ENCODE measurements at places on chromosomes 5 and 9.

- DNase-seq, result no peak
These were observed 34.1 kb upstream of the CPLANE1 start for GRCh38 chr5:37283214-37283820.

DNA sequence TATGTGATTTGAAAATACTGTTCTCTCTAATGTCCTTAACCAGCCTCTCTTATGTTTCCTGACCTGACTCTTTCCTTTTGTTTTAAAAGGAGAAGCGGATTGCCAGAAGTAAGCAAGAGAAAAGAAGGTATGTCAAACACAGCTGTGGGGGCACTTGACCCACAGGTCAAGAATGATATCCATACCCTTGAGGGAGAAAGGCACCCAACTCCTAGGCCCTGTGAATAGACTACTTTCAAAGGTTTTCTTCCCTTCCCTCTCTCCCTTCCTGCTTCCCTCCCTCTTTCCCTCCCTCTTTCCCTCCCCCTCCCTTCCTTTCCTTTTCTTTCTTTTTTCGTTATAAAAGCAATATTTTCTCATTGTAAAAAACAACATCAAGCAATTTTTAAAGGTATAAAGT is 306.8 kb downstream of the TRPM3 start:
- no peak for DNase-seq

GRCh38 chr5:111133436-111133751 is 41.2 kb downstream of the WDR36 start:
- no peak for DNase-seq

DNA sequence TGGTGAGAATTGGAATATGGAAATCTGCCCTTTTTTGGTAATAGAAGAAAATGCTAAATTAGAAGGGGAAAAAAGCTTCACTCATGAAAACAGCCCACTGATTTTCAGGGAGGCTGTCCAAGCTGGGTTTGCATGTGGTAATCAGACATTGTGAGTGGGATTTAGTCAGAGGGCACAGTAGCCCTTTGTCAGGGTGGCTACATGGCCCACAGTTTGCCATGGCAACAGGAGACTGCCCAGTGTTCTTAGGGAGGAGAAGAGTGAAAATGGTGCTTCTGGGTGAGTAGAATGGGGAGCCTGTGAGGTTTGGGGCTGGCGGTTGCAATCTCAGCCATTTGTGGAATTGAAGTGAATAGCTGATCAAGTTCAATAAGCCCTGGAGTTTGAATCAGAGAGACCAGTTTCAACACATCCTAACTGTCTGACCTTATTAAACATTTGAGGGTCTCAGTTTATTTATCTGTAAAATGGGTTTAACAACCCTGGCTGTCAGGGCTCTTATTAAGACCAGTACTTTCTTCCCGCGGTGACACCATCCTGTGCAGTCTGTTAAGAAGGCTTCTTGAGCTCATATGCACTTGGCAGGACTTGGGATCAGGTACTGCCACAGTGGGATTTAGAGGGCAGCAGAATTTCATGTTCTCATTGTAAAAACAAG is 107.6 kb upstream of the TNC start:
- no peak for DNase-seq

DNA sequence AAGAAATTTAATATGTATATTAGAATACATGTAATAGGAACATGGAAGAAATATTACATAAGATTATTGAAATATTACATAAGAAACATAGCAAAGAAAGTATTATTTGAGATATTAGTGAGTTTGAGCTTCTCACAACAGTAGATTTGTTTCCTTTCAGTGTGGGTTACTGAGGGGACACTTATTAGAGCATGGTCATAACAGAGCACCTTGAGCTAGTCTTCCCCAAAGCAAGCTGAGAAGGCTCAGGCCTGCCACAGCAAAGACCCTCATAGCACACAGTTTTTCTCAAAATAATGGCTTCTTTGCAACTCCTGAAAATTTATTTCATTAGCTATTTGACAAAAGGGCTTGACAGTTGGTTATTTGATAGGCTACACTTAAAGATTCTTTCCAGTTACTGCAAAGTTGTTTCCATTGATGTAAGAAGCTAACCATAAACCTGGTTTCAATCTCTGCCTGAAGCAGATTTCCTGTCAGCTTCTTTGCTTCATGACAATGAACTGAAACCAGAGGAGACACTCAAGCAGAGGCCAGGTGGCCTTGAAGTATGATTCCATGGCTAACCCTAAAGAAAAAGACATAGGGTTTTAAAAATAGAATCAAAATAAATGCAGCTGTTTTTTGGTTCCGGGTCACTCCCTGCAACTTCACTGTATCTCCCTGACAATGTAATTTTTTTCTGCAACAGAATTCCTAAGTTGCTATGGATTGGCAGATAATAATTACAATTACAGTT is 68.6 kb downstream of the ERMP1 start:
- DNase-seq, result no peak

DNA sequence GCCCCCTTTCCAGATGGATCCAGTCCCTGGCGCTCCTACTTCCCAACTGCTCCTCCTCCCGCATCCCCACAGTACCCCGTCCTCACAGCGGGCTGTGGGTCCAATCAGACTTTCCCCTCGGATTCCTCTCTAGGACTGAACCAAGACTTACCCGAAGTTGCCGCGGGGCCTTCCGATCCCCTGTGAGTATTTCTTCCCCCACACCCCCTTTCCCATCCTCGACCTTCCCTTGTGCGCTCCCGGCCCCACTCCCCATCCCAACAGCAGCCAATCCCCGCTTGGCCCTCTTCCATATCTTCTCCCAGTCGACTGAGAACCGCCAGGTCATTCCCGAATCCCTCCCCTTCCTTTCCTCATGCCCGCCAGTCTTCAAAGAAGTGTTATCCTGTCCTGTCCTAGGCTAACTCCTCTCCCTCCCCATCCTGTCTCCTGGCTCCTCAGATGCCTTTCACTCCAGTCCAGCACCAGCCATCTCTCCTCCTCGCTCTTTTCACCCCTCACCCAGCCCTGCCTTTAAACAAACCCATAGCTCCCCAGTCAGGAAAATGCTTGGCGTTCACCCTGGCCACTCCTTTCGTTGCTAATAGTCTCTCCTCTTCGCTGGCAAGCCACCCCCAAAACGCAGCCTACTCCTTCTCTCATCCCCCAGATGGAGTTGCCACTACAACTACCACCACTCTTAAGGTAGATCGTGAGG is 646 bp downstream of the SWI5 start:
- no peak for DNase-seq

GRCh38 chr5:151079838-151080612 is 809 bp downstream of the TNIP1 start:
- DNase-seq, result no peak

- no peak for DNase-seq
These were observed 105.9 kb downstream of the UNC13B start for GRCh38 chr9:35267710-35268109.

DNA sequence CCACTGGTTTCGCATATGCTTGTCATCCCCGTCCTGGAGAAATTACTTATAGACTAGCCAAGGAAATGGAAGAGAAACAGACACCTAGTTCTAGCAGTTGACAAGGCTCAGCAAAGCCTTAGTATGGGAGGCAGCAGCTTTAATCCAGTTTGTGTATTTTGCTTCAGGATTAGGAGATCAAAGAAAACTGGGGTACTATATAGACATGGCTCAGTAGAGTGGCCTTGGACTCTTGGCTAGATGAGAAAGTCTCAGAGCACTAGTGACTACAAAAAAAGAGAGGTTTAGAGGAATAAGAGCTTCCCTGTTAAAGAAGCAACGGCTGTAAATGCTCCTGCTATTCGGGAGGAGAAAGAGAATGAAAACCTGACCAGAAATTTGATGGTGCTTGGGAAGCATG is 349.1 kb downstream of the CTNND2 start:
- DNase-seq, result no peak

GRCh38 chr9:120259100-120259499 is 320.9 kb downstream of the CDK5RAP2 start:
- no peak for DNase-seq

DNA sequence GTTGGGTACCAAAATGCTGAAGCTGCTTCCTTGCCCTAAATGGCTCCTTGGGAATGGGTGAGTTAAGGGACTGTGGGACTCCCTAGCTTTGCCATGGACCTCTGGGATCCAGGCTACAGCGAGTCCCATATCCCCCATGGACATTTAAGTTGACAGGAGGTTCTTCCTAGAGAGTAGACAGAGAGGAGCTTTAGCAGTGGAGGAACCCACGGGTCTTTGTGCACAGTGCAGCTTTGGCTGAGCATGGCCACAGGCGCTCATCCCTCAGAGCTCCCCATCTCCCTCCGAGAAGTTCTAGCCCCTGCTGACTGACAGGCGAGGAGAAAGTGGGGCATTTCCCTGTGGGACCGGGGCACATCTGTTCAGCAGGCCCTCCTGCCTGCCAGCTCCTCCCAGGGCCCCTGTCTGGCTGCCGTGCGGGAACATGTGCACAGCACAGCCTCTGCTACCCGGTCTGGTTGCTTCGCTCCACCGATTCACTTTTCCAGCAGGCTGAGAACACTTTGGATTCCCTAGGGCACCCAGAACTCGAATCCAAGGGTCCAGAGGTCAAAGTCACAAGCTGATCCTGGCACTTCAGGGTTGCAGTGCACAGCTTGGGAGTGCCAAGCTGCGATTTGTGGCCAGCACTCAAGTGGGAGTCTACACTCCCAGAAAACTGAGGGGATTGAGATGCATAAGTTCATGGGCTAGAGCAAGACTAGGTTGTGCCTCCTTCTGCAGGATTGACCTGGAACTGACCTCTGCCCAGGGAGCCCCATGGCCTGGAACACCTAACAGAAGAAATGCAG is 40.6 kb upstream of the DMRTA1 start:
- no peak for DNase-seq

GRCh38 chr9:34646211-34647083 is at the start of gene GALT:
TSS of gene GALT (plus strand) at chr9:34646675. CDS start at chr9:34646705, 30 bp downstream.
- peak; percentile 94 for DNase-seq

- no peak for DNase-seq
These were observed 9.3 kb upstream of the OR13F1 start for GRCh38 chr9:104494808-104495207.

DNA sequence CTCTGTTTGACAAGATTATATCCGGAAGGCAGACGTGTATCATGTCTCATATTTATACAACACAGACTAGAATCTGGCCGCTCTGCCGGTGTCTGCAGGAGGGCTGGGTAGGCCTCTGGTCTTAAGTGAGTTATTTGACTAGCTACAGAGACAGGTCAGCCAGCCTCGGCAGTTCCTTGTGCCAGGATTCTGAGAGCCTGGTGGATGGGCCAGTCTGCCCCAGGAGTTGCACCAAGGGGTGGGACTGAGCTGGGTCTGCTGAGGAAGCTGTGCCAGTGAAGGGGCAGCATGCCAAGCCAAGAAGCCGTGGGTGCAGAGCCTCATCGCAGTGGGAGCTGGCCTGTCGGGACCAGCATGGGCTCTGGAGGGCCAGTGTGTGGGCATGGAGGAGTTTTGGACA is 7.1 kb downstream of the SNX18 start:
- no peak for DNase-seq

- no peak for DNase-seq
These were observed 47.9 kb downstream of the STOM start for GRCh38 chr9:121322037-121322736.

GRCh38 chr5:32100230-32100629 is 73.9 kb downstream of the GOLPH3 start:
- no peak for DNase-seq

DNA sequence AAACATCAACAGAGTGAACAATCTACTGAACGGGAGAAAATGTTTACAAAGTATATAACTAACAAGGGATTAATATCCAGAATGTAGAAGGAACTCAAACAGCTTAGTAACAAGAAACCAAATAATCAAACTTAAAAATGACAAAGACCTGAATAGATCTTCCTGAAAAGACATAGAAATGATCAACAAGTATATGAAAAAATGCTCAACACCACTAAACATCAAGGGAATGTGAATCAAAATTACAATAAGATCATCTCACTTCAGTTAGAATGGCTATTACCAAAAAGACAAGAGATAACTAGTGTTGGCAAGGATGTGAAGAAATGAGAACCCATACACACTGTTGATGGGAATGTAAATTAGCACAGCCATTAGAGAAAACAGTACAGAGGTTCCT is 218.8 kb downstream of the MCTP1 start:
- no peak for DNase-seq

- no peak for DNase-seq
These were observed 31.2 kb downstream of the FGF18 start for GRCh38 chr5:171450423-171451331.

DNA sequence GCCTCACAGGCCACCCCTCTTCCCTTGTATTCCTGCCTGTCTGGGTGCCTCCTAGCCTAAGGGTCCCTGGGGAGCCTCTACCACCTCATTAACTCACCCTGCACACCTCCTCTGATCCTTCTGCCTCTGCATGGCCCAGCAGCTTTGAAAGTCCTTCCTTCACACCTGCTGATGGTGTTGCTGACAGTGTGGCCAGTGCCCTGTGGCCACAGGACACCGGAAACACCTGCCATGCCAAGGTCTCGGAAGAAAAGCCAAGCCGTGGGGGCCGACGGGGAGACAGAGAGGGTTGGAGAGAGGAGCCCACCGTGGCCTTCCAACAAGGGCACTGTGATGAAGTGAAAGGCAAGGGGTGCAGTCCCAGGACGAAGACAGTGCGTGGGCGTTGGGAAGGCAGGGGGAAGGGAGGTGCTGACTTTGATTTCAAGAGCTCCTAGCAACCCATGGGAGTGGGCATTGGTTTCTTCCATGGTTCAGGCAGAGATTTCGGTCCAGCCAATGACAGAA is 4.1 kb downstream of the BTNL9 start:
- no peak for DNase-seq

- no peak for DNase-seq
These were observed 28.2 kb upstream of the RPL26L1 start for GRCh38 chr5:172931001-172931536.

- DNase-seq, result no peak
These were observed 55.7 kb upstream of the CARTPT start for GRCh38 chr5:71663191-71663969.

GRCh38 chr5:171953860-171954701 is 52.4 kb downstream of the FBXW11 start:
- no peak for DNase-seq

Data from stimulated activated CD4-positive, alpha-beta T cell treated with anti-CD3 and anti-CD28 coated beads, TNF-alpha, amount 100 ng/mL, for 1 hour (primary cell).